ENCODE measurements at places on chromosomes 3 and 15.

DNA sequence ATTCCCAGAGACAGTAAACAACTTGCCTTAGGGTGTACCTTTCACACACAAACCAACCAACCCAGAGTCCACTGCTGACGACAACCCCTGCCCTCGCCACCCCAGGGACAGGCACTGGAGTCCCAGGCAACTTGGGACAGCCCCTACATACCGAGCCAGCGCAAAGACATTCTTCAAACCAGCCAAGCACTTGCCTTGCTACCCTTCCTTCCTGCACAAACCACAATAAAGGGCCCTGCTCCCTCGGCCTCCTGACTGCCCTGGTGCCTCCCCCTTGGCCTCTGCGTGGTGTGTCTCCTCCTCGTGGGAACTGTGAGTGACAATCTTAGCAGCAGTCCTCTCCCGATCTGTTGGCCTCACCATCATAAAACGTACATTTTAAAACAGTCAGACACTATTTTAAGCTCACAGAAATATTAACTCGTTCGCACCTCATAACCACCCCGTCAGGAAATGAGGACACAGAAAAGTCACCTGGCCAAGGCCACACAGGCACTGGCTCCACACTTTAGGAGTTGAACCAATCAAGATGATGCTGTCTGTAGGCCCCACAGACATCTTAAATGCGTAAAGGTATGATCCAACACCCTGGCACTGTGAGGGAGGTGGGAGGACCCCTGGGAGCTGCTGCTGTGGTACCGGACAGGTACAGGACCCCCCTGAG, 113.8 kb downstream of the ADCY5 start:
- DNase-seq: no peak

GRCh38 chr3:169618894-169619792, 44.4 kb downstream of the MECOM start:
- peak; percentile 77 for DNase-seq

GRCh38 chr15:93708724-93709445, 522.5 kb upstream of the MCTP2 start:
- no peak for DNase-seq

GRCh38 chr3:113698956-113699355, 2.5 kb upstream of the USF3 start:
- DNase-seq: peak; percentile 22

GRCh38 chr3:72628065-72628464, 220.2 kb downstream of the SHQ1 start:
- DNase-seq: no peak

DNA sequence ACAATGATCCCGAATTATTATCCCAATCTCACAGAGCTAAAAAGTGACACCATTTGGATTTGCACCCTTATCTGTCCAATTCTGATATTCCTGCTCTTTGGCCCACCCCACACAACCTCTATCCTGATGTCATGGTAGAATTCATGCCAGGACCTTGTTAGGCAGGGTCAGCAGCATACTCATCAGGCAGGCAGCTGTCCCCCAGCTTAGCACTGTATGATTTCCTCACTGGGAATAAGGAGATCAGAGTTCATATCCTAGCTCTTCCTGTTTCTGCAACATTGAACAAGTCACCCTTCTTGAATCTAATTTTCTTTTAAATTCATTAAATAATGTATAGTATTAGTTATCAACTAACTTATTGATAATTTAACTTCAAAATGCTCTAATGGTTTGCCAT, 12.0 kb upstream of the C3orf80 start:
- DNase-seq: no peak

Measured in HuH-7 (cell line).